ENCODE measurements at places on chromosomes 12 and 14.

- DNase-seq = no peak
These were observed 9.9 kb upstream of the ADIPOR2 start for GRCh38 chr12:1680804-1681492.

GRCh38 chr12:96422192-96422591 lies 22.0 kb upstream of the CDK17 start:
- no peak for DNase-seq

DNA sequence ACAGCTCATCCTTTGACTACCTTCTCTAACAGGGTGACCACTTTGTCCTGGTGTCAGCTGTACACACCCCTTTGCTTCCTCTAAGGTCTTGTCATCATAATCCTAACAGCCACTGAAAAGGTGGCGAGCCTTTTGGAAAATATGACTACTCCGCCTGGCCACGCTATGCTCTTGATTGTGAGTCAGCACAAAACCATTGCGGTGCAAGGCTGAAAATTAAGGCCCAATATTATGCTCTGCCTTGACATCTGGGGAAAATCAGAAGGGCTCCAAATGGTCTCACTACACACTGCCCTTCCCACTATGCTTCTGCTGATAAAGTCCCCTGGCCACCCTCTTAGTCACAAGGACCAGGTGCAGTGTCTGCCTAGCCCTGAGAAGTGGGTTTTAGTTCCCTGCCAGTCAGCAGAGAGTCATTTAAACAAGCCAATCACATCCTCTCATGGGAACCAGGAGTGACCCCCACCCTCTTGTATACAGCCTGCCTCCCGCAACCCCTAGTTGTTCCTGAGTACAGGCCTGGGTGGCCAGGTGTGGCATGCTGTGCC lies 34.3 kb downstream of the FGD6 start:
- no peak for DNase-seq

DNA sequence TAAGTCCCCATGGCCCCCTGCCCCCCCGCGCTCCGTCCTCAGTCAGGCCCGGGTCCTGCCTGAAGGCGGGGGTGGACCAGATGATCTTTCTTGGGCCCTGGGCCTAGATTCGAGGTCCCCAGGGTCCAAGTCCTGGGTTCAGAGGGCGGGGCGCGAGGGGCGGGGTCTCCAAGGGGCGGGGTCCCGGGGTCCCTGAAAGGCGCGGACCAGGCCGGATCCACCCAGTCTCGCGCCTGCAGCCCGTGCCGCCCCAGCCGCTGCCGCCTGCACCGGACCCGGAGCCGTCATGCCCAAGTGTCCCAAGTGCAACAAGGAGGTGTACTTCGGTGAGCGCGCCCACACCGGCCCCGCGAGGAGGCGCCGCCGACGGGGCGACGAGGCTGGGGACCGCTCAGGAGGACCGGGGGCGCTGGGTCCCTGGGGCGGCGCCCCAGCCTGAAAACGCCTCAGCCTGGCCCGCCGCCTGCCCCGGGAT lies 325 bp downstream of the CRIP1 start:
- DNase-seq = no peak

DNA sequence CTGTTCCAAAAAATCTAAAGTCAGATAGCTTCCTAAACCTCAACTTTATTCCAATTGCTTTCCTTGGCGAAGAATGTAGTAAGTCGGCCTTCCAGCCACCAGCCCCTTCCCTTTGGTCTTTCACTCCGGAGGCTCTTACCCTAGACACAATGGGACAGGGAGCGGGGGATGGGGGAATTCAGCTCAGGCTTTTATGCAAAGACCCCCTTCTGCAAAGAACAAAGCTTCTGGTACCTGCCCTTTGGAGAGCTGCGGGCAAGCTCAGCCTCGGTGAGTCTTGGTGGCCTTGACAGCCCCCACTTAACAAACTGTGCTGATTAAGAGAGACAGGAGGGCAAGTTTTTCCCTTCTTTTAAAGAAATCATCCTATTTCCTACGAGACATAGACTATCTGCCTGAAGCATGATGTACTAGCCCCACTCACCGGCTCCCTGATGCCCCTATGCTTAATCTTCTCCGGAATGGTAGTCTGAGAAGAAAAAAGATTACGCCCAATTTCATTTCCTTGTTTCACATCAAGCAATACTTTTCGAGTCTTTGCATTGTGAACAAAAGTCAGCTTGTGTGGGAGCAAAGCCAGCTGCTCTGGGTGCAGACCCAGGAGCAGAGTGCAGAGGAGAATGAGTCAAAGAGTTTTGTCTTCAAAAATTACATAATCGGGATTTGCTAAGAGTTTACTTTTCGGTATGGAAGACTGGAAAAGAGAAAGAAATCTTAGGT lies 1.5 kb upstream of the NANOG start:
- no peak for DNase-seq

DNA sequence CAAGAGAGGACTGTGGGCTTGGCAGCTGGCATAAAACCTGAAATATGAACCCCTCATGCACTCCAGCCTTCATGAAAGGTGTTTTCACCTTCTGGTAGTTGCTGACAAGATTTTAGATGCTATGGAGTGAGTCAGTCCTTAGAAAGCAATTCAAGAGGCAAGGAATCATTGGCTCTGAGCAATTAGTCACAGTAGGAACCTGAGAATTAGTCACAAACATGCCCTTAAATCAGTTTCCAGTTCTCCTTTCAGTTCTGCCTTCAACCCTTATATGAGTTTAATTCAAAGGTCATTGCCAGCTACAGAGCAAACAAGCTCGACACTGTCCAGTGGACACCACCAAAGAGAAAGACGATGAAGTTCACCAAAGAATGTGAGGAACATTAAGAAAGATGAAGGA lies 472.3 kb downstream of the GLT1D1 start:
- no peak for DNase-seq

DNA sequence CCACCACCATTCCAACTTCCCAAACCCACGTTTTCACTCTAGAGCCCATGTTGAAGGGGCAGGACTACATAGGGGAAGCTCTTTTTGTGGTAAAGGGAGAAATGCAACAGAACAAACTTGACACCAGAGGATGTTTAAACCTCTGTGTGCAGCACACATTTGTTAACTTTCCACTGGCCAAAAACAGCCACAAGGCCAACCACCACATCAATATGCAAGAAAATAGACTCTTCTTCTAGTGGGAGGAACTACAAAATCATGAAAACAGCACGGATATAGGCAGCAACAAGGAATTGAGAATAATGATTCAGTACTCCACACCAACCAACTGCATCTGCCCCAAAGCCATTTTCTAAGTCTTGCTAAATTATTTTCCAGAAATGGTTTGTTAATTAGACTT lies 66.3 kb upstream of the CEP83 start:
- no peak for DNase-seq

DNA sequence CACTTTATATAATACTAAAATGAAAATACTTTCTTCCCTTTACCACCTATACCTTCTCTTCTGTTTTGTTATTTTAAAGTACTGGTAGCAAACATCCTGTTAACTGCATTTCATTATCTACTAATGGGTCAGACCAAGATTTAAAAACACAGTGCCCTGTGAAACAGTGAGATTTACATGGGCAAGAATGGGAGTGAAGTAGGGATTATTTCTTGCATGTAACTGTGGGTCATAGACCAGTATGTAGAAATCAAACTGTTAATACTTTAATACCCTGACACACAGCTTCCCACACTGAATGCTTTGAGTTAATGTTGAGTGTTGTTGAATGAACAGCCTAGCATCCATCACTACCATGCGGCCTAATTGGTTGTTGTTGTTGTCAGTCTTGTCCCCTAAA lies 61.6 kb downstream of the PLEKHA5 start:
- no peak for DNase-seq

DNA sequence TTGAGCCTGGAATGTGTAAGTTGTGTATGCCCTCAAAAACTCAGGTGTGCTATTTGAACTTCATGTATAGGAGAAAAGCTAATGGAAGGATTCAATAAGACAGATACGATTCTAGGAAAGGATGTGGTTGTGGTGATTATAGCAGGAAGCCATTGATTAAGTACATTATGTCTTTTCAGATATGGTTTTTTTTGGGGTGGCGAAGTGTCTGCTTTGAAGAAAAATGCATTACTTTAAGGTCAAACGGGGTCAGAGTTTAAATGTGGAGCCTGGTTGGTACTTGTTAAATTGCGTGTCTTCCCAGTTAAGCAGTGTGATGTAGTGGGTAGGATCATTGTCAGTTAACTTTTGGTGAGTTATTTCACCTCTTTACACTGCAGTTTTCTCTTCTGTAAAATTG lies 13.0 kb upstream of the NUP107 start:
- DNase-seq = no peak

- no peak for DNase-seq
These were observed 124.3 kb downstream of the CRACR2A start for GRCh38 chr12:3628629-3629028.

DNA sequence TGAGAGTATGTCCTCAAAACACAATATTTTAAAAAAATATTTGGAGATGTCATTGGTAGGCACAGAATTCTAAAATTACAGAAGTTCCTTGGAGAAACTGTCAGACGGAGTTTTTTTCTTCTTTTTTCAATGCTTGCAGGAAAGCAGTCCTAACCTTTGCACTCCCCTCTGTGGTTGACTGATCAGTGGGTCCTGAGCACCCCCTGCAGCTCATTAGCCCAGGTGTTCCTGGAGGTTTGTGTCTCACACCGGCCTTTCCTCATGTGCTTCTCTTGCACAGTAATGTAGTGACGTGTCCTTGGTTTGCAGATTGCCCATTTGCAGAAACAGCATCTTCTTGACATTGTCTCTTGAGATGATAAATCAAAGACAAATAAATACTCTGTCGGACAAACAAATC lies 513.0 kb downstream of the TMEM121 start:
- DNase-seq = peak; percentile 47

DNA sequence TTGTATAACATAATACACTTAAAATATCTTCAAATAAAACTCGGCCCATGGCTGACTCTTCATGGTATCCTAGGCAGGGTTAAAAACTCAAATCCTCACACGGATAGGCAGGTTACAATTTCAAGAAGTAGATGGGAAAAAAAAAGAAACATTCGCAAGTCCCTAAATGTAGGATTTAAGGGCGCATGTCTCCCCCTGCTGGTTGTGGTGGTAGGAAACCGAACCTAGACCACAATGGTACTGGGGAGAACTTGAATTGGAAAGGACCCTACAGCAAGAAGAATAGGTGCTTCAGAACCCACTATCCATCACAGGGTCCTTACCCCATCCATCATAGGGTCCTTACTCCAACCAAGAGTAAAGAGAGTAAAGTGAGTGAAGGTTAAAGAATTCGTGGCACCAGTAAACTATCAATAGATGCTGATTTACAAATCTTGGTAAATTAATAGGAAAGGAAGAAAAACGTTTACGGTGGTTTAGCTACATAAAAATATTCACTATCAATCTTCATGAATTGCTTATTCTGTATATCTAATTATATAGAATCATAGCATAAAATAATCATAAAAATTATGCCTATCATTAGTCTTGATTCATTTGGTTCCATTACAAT lies 3.3 kb upstream of the CIPC start:
- peak; percentile 43 for DNase-seq

GRCh38 chr14:60658211-60658690 lies 9.0 kb upstream of the SIX1 start:
- DNase-seq = no peak

DNA sequence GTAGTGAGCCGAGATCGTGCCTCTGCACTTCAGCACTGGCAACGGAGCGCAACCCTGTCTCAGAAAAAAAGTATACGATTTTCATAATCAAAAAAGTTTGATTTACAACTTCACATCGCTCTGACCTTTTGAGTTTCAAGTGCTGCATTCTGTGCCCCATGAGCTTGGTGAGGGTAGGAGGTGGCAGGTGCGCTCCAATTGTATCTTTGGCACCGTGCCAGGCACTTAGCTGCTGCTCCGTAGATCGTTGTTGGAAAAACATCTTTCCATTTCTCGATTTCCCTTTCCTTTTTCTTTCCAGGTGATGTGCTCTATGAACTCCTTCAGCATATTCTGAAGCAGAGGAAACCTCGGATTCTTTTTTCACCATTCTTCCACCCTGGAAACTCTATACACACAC lies 203.7 kb downstream of the ETV6 start:
- no peak for DNase-seq

GRCh38 chr14:33081259-33081658 lies 142.6 kb downstream of the NPAS3 start:
- DNase-seq = no peak

- no peak for DNase-seq
These were observed 886.7 kb downstream of the NRXN3 start for GRCh38 chr14:79056879-79057278.

GRCh38 chr14:24368212-24368561 lies 203 bp downstream of the NFATC4 start:
- DNase-seq = no peak

DNA sequence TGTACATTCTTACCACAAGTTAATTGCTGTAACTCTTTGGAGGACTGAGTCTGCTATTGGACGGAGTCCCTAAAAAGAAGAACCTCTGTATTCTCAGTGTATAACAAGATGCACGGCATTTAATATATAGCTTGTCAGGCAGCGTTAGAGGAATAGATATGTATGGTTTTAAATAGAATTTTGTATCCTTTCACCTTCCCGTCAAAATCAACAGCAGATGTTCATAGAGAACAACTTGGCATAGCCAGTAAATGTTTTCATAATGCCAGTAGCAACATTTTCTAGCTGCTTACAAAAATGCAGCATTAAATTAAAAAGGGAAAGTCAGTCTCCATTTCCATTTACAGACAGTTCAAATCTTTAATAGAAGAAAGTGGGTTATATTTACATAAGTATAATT lies 6.8 kb downstream of the SCYL2 start:
- DNase-seq = no peak

- DNase-seq = no peak
These were observed 345.2 kb upstream of the KITLG start for GRCh38 chr12:88925454-88925853.

DNA sequence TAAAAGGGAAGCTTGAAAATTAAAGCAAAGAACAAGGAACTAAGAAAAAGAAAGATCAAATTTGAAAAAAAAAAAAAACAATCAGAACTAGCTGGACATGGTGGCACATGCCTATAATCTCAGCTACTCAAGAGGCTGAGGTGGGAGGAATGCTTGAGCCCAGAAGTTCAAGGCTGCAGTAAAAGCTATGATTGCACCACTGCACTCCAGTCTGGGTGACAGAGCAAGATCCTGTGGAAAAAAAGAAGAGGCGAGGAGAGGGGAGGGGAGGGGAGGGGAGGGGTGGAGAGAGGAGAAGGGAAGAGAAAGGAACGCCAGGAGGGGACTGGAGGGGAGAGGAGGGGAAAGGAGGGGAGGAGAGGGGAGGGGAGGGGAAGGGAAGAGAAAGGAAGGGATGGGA lies 43.0 kb downstream of the EEA1 start:
- no peak for DNase-seq

DNA sequence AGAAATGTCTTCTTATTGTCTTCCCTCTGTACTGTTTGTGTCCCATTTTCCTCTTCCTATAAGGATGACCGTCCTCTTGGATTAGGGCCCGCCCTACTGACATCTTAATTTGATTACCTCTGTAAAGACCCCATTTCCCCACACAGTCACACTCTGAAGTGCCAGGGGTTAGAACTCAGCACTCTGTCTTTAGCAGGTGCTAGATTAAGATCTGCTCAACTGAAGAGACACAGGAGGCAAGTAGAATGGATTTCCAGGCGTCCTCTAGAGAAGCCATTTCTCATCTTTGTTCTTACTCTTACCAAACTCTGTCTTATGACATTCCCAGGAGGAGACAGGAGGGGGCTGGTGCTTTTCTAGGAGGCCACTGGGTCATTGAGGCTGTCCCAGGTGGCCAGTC lies 50.8 kb downstream of the VCPKMT start:
- DNase-seq = no peak

- no peak for DNase-seq
These were observed 18.6 kb downstream of the LRIG3 start for GRCh38 chr12:58901664-58902063.

Data from stimulated activated CD4-positive, alpha-beta T cell treated with anti-CD3 and anti-CD28 coated beads, TNF-alpha, amount 100 ng/mL, for 1 hour (primary cell).